Neural crest cell (in vitro differentiated cells): ENCODE measurements at places on chromosomes 1 and 21.

DNA sequence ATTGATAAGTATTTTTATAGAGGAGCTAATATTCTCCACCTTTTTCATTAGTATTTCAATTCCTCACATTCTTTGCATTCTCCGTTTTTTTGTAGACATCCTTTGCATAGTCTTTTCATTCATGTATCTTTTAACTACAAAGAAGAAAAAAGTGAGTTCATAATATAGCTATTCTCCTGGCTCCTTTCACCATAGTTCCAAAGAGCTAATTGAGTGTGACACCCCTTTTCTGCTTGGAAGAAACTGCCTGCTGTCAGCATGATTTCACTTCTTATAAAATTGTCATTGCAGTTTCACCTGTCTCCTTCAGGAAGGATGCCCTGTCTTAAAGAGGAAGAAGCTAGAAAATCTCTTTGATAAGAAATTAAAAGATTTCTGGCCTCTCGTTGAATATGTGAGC lies 991.1 kb downstream of the KCNT2 start:
- DNase-seq: no peak

- DNase-seq: peak; percentile 28
These were observed 115.8 kb upstream of the ZNF678 start for GRCh38 chr1:227447531-227447990.

- DNase-seq: no peak
These were observed 30.8 kb upstream of the EPS8L3 start for GRCh38 chr1:109794319-109795132.

DNA sequence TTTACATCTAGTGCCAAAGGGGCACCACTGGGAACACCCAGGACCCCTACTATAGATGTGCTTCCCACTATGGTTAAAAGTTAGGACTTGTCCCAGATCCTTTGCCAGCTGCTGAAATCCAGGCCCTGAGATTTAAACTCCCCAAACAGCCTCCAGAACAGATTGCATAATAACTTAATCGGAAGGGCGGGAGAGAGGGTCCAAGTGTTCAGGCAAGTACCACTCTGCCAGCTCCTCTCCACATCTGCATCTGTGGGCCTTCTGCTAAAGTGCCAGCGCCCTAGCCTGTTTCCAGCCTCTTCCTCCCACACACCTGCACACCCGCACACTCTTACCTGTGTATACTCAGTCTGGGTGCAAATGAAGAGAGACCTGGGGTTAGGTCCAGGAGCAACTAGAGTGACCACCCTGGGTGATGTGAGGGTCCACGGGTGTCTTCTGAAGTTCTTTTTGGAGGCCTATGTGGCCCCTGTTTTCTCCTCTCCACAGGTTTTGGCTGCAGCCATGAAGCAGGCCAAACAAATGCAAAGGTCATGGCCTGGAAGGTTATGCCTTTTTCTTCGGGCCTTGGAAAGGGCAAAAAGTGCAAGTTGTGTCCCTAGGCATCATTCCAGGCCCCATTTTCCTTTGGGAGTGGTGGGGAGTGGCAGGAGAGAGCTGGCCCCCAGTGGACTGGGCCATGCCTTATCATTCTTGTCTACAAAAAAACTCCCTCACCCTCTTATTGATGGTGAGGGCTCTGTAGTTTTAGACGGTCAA lies 29.3 kb downstream of the KIRREL1 start:
- no peak for DNase-seq

GRCh38 chr21:35281956-35282355 lies 232.9 kb upstream of the RUNX1 start:
- no peak for DNase-seq

DNA sequence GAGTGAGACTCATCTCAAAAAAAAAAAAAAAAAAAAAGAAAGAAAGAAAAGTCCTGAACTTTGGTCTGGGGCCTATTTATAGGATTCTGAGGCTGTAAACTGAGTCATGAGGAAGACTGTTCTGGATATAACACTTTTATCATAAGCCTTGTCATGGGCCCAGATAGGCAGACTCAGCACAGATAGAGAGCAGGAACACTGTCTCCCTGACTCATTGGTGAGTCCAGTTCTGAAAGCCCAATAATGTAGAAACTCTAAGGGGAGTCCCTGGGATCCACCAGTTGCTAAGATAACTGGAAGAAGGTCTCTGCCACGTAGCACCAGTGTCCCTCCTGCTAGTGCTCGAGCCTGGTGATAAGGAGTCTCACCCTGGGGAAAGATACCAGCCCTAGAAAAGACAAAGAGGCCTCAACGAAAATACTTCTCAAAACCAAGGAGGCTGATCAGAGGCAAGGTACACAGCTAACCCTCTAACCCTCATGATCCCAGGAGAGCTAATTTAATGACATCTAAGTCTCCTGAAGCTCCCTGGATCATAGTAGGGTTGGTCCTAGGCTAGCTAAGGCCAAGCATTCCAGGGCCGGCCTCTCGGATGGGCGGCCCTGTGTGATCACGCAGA lies 43.5 kb downstream of the LPAR3 start:
- no peak for DNase-seq

- no peak for DNase-seq
These were observed 57.4 kb upstream of the CXADR start for GRCh38 chr21:17455451-17455850.

GRCh38 chr1:151963288-151963687 lies 30.4 kb downstream of the S100A10 start:
- no peak for DNase-seq

DNA sequence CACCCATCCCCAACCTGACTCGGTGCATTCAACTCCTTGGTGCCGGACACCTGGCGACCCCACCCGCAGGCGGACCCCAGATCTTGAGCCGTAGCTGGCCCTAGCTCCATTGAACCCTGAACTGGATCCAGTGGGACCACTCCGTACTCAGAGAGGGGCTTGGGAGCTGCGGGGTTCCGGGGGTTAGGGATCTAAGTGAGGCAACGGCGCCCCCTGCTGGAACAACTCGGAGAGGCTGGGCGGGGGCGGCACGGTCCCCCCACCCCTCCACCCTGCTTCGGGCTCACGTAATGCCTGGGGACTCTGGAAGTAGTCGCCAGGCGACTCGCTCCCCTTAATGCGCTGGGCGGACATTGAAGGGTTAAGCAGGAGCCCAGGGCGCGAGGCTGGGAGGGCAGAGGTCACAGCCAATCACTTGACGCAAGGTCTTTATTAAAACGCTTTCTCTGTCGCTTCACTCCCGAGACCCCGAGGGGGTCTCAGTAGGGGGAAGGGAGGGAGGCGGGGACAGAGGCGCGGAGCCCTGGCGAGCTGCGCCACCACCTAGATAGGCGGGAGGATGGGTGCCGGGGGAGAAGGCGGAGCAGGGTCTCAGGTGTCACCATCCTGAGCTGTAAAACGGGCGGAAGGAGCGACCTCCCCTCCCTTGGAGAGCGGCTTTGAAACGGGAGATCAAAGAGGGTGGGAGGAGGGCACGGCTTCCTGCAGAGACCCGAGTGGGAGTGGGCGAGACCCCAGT lies 704 bp upstream of the CRABP2 start:
- DNase-seq: peak; percentile 96
